ENCODE measurements at places on chromosomes 6 and 20. TPM values are rescaled to one million over a fixed set of nuclear protein-coding genes. Genes with fewer than 3 reads are reported as not detected.

The FOXQ1 gene
- not detected for total RNA-seq

- peak; percentile 86 for DNase-seq
These were observed 60.0 kb downstream of the TRIM27 start for GRCh38 chr6:28863604-28864325.

The ARG1 gene
- total RNA-seq = not detected

DNA sequence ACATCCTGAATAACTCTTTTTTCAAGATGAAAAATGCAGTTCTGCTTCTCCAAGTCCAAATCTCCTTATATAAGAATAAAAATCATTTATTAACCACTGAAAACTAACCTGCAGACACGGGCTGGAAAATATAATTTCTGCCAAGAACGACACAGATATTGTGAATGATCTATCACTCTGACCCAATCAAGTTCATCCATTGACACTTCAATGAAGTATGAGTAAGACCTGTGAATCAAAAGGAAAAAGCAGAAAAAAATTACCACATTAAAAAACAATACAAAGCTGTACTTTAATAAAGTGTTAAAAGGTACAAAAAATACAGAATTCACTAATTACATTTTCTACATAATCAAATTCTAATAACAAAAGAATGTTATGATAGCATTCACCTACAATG is 62.2 kb downstream of the BTBD9 start:
- no peak for DNase-seq

- DNase-seq = no peak
These were observed 129.9 kb downstream of the EYA2 start for GRCh38 chr20:47024461-47024937.

DNA sequence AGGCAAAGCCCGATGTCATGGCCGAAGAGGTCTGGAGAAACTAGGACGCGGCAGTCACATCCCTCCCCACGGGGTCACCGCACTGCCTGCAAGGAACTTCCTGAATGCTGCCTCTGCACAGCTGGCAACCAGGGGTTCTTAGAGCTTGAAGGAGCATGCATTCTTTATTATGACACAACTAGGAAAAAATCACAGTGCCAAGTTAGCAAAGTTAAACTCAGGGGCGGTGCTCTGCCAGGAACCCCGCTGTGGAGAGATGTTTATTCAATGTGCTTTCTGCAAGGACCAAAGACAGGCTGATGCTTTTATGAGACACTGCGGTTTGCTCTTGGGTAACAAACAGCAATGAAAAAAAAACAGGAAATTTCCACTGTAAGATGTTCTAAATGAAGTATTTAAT is 287.3 kb upstream of the FOXQ1 start:
- DNase-seq = peak; percentile 1
